ENCODE measurements at places on chromosomes 7 and 10. TPM values are rescaled to one million over a fixed set of nuclear protein-coding genes. Genes with fewer than 3 reads are reported as not detected.

DNA sequence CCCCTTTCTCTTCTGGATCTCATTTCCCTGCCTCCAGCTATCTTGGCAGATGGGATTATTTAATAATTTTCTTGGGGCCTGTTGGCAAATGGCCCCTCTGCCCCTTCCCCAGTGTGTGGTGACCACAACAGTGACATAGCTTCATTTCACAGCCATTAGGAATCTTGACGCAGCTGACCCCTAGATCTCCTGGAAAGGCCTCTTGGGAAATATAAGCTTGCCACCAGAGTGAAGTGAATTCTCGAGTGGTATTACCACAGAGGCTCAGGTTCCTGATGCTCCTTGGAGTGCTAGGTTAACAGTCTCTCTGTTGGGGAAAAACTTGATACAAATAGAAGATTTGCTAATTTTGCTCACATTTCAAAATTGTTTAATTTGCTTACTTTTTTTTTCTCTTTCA lies 57.8 kb downstream of the AUTS2 start:
- no peak for DNase-seq

DNA sequence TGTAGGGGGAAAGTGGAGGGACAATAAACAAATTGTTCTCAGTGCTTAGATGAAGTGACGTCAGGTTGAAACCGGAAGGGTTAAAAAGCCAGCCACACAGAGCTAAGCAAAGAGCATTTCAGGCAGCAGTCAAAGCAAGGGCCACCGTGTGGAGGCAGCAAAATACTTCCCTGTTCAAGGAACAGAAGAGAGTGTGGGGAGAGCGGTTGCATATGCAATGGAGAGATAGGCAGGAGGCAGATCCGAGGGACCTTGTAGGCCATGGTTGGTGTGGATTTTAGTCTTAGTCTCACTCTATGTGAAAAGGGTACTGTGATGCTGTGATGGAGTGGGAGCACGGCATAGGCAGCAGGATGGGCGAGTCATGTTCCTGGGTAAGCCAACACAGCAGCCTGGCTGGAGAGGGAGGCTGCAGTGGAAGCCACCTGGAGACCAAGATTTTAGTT lies 3.8 kb upstream of the STN1 start:
- no peak for DNase-seq

- DNase-seq: no peak
Observed at GRCh38 chr10:79542626-79543025, 17.6 kb downstream of the SFTPA2 start.

GRCh38 chr7:93245525-93246432 lies 13.6 kb downstream of the VPS50 start:
- no peak for DNase-seq

DNA sequence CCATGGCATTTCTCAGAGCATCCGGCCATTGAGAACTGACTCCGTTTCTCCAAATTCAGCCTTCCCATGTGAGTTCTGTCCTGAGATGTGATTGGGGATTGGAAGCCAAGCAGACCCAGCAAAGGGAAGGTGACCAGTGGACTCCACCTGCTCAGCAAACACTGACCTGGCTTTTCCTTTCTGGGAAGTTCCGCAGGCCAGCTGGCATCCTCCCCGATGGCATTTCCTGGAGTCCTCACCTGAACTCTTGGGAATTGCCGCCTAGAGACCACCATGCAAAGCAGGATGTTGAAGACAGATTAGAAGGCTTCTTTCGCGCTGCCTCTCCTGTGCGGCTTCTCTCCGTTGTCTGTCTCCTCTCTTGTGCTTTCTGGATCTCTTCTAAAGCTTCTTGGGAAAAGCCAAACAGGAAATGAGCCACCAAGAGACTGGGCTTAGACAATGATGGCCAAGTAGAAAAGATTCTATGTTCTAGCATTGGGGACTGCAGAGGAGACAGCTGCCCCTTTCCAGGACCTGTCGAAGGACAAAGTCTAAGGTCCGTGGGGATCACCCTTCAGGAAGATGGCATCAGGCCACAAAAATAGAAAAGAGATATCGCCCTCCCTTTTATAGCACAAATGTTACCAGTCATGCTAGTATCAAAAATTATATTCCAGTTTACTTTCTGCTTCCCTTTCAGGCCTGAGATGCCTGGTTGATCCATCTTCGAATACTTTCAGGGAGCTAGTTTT lies 103.7 kb upstream of the INSYN2A start:
- no peak for DNase-seq

GRCh38 chr10:71289421-71290130 lies 29.5 kb upstream of the SLC29A3 start:
- no peak for DNase-seq

Gene ADRA2A
- total RNA-seq: 4.7 TPM

Gene RARRES2
- total RNA-seq: 24.9 TPM

Gene ZPBP
- total RNA-seq: not detected

Gene HMX3
- not detected for total RNA-seq

Gene SGMS1
- 14.9 TPM for total RNA-seq

Measured in mesothelial cell of epicardium (in vitro differentiated cells).